Stimulated activated CD4-positive, alpha-beta T cell treated with anti-CD3 and anti-CD28 coated beads, Interleukin-1b, Interleukin-23, amount 100 ng/mL, for 4 hours (primary cell): ENCODE measurements at places on chromosomes 1 and 21.

DNA sequence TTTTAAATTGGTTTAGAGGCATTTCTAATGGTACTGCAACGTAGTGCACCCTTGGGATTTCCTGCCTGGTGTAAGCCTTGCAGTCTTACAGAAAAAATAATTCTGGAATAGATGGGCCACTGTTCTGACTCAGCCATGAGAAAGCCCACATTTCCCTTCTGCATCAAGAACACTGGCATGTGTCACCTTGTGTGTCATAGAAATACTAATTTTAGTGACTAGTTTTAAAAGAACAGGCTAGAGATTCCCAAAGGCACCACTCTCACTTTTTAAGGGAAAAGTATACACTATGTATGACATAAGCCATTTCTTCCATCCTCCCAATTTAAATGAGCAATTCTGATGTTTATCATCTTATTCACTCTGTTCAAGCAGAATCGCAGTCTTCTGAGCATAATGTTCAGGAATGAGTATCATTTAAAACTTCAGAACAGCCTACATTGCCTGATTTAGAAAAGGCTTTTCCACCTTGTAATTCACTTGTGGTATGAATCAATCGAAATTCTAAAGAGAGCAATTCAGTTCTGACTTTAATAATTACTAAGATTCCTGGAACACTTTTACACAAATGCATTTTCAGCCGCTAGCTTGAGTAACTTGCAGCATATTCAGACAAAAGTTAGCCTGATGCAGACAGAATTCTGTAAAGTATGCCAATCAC lies 18.8 kb downstream of the RGS13 start:
- DNase-seq, result no peak

DNA sequence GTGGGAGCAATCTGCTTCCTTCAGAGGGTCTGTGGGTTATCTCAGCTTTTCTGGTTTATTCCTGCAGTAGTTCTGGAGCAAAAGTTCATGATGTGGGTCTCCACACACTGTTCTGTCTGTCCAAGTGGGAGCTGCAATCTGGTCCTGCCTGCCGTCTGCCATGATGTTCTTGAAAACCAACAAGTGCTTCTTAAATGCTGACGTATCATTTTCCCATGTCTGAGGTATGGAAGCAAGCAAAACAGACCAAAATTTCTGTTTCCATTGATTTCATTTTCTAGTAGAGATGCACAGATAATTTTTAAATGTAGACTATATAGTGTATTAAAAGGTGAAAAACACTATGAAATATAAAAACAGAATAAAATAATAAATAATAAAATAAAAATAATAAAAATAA lies 65.2 kb downstream of the SERINC2 start:
- no peak for DNase-seq

- no peak for DNase-seq
Measured at GRCh38 chr1:157400766-157401165, 151.5 kb downstream of the FCRL5 start.

DNA sequence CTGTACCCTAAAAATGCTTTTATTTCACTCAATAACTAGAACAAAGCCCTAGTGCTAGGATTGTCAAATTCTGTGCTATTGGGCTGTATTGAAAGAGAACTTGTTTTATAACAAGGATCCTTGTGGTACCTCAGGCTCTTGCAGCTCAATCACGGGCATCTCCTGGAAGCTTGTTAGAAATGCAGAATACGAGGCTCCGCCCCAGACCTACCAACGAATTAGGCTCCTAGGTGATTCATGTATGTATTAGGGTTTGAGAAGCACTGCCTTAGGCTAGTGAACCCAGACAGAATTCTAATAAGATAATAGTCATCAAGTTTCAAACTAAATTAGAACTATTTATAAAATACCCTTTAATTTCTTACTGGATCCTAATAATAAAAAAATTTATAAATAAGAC lies 45.6 kb downstream of the ZZZ3 start:
- no peak for DNase-seq

DNA sequence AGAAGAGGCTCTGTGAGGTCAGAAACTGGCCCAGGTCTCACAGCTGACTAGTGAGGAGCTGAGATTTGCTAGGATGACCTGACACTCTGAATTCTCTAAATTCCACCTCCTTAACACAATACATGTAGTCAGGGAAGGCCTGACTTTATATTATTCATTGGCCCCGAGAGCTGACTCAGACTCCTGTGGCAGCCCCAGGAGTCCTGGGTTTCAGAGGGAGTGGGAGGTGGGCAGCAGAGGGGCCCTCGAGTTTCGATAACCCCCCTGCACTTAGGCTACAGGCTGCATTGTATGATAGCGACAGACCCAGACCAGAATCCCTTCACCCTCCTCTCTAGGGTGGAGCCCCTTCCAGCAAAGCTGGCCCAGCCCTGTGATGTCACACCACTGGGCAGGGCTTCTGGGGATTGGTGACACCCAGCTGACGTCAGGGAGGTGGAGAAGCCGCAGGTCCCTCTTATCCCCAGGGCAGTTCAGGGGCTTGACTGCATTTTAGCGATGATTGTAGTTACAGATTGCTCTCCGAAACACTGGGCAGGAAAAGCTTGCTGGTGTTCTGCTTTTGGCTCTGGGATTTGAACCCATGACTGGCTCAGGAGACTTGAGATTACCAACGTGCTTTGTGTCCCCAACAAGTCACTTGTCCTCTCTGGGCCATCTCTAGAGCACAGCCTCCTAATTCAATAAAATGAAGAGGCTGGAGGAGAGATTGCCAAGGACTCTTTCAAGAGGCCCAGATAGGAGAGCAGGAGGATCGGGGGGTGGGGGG lies 17.0 kb upstream of the GPR37L1 start:
- DNase-seq, result no peak

DNA sequence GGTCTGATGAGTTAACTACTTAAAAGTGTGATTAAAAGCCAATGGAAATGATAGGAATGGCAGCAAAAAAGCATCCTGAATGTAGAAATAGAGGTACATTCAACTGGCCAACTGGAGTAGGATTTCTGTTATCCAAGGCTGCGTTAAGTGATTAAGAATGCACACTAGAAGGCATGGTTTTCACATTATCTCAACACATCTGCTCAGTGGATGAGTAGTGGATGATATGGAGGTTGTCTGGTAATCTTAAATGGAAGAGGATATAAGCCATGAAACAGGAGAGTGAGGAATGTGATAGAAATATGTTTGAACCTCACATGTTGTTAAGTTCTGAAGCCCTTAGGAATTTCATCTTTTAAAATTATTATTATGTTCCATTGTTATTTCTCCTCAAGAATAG lies 839.9 kb downstream of the USP25 start:
- no peak for DNase-seq

DNA sequence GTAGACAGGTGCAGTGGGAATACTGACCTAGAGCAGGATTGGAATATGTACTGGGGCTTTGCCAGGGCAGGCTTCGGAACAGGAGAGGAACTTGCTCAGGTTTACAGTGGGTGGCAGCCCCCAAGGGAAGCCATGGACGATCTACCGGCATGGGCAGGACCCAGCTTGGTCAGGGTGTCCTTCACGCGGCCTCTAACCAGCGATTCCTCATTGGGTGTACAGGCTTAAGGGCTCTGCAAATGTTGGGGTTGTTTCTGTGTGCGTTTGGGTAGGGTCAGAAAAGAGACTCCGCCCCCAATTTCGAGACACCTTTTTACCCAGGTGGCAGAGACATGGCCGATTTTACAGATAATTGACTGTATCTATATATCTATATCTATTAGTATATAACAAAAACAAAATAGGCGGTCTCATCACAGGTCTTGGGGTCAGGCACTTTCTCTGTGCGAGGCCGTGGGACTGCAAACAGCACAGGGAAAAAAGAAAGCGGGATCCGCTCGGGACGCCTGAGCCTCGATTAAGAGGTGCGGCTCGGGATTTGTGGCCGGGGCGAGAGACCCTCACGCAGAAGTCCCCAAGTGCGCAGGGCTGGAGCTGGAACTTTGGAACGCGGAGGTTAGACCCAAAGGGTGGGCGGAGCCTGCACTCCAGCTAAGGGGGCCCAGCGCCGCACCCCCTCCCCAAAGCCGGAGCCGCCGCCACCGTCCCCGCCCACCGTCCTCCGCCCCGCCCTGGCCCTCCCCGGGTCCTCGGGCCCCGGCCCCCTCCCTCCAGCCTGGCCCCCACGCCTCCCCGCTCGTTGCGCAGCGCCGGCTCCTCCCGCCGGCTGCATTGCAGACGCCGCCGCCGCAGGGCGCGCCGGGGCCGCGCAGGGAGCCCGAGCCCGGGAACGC lies 67.5 kb upstream of the VAMP3 start:
- DNase-seq, result no peak

DNA sequence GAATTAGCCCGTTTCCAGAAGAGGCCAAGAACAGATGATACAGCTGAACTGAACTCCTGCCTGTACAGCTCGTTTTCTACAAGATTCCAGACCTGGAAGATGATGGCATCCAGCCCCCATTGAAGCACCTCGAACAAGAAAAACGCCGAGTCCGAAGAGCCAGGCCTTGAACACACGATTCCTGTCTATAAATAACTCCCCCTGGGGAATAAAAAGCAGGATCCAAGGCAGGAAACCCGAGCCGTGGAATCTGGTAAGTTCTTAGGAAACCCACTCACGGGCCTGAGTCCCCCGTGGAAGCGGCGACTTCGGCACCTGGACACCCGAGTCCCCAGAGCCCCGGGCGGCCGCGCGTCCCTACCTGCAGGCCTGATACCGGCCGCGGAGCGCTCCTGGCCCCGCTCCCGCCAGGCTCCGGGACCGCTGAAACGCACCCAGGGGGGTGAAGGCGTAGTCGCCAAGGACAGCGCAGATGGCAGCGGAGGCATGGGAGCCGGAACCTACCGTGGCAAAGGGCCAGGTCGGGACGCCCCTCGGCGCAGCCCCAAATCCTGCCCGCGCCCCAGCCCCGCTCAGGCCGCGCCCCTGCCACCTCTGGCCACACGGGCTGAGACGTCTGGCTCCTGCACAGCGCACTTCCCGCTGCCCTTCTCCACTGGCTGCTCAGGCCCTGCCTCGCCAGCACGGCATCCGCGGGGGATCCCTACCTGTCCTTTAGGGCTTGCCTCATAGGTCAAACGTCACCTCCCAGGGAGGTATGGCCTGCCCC lies 14.0 kb upstream of the HLCS start:
- peak; percentile 3 for DNase-seq

DNA sequence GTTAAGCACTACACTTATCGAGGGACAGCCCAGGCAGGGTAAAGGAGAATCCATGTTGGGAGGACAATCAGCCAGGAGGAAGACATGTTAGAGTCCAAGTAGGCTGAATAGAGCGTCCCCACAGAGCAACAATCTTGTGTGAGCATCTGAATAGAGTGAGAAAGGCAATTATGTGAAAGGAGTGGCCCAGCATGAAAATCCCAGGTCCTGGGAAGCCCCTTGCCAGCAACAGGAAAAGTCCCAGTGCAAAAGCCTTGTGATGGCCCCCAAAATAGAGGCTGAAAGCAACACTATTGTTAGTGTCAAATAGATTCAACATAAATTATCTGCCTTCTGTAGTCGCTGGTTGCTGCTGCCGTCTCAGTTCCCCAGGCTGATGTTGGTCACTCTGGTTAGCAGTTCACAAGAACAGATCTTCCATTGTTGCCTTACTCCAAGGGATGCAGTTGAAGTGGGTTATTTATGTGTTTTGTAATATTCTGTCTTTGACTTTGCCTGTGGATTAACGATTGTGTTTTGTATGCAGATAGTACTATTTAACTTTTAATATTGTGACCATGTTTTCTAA lies 12.1 kb upstream of the ABL2 start:
- DNase-seq, result no peak

DNA sequence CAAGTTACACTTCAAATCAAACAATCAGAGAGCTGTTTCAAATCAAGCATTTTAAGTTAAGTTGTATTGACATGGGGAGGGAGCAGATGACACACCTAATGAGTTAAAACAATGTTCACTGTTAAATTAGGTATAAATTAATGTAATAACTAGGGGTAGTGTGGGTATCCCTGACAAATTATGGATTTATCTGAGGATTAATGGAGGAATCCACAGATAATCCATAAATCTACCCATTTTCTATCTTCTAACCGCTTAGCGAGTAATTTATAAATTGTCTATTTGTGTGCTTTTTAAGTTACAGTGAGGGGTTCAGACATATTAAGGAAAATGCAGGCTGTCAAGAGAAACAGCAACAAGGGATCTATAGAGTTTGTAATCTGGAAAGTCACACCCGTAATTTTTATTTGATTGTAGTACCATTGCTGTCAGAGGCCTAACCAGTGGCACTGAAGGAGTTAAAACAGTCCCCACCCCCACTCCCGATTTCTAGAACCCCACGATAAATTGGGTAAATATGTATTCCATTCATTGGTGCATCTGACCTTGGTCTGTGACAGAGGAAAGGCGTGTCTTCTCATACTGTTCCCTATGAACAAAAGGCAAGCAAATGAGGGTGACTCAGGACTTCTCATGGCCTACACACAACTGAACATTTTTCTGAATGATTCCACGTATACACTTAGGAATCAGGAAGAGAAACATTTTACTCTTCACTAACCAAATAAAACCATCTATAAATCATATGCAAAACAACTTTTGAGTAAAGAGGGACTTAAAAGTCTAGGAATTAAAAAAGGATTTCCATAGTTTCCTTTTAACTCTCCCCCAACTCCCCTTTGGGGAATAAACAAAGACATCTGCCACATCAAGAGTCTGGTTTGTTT lies 7.4 kb downstream of the IRF2BP2 start:
- no peak for DNase-seq

GRCh38 chr1:10250663-10251062 lies 40.3 kb downstream of the KIF1B start:
- no peak for DNase-seq

DNA sequence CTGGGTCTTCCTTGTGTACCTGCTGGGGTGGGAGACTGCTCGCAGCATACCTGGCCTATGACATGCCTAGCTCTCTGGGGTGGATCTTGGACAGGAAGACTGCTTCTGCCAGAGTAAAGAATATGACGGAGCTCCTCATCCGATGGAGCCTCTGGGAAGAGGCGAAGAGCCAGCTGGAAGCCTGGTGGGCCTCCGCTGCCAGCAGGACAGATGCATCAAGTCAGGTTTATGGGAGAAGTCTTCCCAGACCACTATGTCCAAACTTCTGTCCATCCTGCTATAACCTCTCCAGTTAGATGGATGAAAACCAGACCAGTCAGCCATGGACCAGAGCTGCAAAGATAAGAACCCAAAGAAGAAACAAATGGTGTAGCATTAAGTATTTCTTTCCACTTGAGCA lies 27.7 kb upstream of the NGF start:
- DNase-seq, result no peak

GRCh38 chr1:4305526-4306301 lies 348.7 kb upstream of the AJAP1 start:
- no peak for DNase-seq

- DNase-seq, result no peak
Measured at GRCh38 chr1:5620997-5621396, 371.2 kb downstream of the NPHP4 start.

GRCh38 chr21:34668803-34669148 lies at the start of gene CLIC6:
Gene CLIC6, plus strand, starts transcription at chr21:34668994. Its CDS starts 395 bp downstream, at chr21:34669389.
- no peak for DNase-seq

- no peak for DNase-seq
Measured at GRCh38 chr1:110265186-110265585, 55.1 kb downstream of the KCNC4 start.

- DNase-seq, result no peak
Measured at GRCh38 chr1:206722751-206723461, 38.2 kb downstream of the MAPKAPK2 start.
